ENCODE measurements at places on chromosomes 6 and 20. TPM values are rescaled to one million over a fixed set of nuclear protein-coding genes. Genes with fewer than 3 reads are reported as not detected.

DNA sequence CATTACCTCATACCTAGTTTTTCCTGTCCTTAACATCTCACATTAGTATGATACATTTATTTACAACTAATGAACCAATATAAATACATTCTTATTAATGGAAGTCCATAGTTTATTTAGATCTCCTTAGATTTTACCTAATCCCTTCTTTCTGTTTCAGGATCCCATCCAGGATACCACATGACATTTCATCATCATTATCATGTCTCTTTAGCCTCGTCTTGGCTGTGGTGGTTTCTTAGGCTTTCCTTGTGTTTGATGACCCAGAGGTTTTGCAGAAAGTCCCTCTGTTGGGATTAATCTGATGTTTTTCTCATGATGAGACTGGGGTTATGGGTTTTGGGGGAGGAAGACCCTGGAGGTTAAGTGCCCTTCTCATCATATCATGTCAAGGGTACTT lies 89.3 kb upstream of the IYD start:
- DNase-seq = no peak

Gene DZANK1
- 1.7 TPM for total RNA-seq

DNA sequence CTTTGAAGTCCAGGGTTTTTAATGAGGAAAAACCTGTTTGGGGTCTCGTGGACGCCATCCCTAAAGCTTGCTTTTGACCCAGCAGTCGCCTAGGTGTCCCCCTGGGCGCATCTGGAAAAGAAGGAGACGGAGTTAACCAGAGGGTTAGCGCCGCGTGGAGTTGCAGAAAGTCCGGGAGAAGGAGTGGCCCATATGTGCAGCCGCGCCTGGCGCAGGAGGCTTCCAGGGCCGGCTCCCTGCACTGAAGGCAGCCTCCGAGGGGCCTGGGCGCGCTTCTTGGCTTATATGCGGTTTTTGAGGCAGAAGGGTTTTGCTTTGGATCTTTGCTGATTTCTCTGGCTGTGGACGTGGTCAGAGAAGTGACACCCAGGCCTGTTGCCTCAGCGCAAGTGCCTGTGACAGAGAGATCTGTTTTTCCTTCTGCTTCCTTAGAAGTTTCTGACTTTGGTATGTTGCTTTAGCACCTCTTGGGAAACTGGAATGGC lies 987 bp downstream of the TMEM181 start:
- DNase-seq = no peak

GRCh38 chr6:321536-322258 lies 29.4 kb downstream of the DUSP22 start:
- no peak for DNase-seq

- DNase-seq = no peak
Measured at GRCh38 chr6:36837022-36837339, 2.3 kb downstream of the CPNE5 start.

DNA sequence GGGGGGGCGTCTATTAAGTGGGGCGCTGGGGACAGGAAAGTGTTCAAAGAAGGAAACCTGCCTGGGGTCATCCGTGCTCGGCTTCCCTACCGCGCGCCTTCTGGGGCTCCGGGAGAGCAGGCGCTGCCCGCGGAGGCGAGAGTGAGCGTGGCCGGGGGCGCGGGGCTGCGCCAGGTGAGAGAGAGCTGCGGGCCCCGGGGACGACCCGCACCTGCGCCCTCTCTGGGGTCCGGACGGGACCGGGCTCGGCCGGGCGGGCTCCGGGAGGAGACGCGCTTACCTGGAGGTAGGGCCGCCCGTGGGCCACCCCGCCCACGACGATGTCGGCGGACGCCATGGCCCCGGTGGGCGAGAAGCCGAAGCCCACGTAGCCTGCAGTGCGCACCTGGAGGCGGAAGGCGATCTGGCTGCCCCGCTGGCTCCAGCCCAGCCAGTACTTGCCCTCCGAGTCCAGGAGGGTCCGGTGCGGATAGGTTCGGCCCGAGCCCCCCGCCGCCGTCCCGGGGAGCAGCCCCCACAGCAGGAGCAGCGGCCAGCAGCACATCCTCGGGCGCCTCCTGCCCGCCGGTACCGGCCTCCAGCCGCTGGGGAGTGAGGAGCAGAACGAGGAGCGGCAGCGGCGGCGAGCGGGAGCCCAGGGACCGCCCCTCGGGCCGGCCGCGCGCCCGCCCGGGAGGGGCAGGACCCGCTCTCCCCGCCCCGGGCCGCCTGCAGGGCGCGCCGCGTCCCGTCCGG lies at the start of gene MOXD1:
MOXD1 (minus strand) TSS at position 593 of the 735 bp plus-strand sequence; CDS start at position 544, 49 bp downstream.
- DNase-seq = peak; percentile 65

Gene OPRM1
- total RNA-seq = not detected

GRCh38 chr20:35660122-35660937 lies 4.4 kb downstream of the CPNE1 start:
- no peak for DNase-seq

GRCh38 chr6:84882768-84883766 lies 118.7 kb upstream of the TBX18 start:
- no peak for DNase-seq

DNA sequence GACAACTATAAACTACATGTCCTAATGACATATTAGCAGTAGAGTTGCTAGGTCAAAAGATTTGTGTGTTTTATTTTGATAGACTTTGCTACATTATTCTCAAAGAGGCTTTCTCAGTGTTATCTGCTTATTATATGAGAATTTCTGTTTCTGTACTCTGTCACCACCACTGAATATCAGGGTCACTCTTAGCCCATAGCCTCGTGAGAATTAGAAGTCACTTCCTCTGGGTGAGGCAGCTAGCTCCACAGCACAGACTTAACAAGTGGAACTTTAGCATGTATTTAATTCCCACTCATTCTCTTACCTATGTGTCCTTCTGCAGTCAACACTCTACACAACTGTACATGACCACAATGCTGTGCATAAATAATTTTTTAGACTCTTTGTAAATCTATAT lies 6.7 kb downstream of the PHACTR2 start:
- DNase-seq = no peak

Gene TMEM74B
- 1.9 TPM for total RNA-seq

DNA sequence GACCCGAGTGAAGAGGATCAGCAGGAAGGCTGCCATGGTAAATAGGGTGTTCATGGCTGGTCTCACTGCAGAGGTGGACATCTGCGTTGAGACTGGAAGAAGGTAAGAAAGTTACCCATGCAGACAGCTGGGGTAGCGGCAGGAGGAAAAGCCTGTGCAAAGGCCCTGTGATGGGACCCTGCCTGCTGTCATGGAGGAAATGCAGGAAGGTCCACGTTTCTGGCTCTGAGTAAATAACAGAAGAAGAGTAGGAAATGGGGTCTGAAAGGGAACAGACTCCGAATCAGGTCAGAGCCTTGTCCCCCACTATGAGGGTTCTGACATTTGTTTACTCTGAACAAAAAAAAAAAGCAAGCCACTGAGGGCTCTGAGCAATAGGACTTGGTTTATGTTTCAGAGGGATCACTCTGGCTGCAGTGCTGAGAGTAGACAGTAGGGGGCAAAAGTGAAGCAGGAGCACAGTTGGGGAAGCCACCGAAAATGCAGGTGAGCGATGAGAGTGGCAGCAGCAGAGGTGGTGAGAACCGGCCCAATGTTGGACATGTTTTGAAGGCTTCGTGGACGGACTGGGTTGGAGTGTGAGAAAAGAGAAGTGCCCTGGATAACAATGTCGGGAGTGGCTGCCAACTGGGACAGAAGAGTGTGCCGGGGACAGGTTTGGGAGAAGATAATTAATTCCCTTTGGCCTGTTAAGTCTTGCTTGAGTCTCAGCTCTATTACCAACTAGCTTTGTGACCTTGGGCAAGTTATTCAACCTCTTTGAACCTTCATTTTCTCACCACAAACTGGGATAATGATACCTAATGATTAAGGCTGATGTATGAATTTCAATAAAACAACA lies 57.9 kb upstream of the MAP7 start:
- DNase-seq = peak; percentile 76

- DNase-seq = no peak
Measured at GRCh38 chr20:10385850-10386544, 48.0 kb downstream of the MKKS start.

Gene ENPP4
- total RNA-seq = 2.2 TPM

All from suprapubic skin (tissue), 4 donors.